ENCODE measurements at places on chromosomes 6 and 20.

GRCh38 chr6:153092082-153093013, 38.7 kb downstream of the RGS17 start:
- DNase-seq, result no peak

- no peak for DNase-seq
Observed at GRCh38 chr6:18323935-18324705, 59.8 kb upstream of the DEK start.

DNA sequence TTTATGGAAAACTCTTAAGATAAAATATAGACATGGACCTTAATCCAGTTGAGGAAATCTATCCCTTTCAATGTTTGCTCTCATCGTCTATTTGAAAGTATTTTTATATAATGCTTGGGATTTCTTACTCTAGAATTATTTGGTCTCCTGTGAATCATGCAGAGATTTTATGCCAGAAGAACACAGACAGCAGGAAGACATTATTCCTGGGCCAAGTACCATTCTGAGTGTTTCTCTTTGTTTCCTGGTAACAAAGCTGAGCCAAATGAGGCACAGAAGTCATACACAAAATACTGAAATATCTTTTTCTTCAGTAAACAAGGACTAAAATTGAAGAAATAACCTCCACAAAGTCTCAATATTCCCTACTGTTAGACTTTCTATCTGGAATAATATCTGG, 538.2 kb upstream of the EYS start:
- no peak for DNase-seq

- DNase-seq, result no peak
Observed at GRCh38 chr20:13259921-13260320, 38.8 kb downstream of the ISM1 start.

- DNase-seq, result no peak
Observed at GRCh38 chr20:57746832-57747404, 37.1 kb upstream of the PMEPA1 start.

GRCh38 chr6:133132466-133132971, 108.6 kb upstream of the EYA4 start:
- DNase-seq, result no peak

DNA sequence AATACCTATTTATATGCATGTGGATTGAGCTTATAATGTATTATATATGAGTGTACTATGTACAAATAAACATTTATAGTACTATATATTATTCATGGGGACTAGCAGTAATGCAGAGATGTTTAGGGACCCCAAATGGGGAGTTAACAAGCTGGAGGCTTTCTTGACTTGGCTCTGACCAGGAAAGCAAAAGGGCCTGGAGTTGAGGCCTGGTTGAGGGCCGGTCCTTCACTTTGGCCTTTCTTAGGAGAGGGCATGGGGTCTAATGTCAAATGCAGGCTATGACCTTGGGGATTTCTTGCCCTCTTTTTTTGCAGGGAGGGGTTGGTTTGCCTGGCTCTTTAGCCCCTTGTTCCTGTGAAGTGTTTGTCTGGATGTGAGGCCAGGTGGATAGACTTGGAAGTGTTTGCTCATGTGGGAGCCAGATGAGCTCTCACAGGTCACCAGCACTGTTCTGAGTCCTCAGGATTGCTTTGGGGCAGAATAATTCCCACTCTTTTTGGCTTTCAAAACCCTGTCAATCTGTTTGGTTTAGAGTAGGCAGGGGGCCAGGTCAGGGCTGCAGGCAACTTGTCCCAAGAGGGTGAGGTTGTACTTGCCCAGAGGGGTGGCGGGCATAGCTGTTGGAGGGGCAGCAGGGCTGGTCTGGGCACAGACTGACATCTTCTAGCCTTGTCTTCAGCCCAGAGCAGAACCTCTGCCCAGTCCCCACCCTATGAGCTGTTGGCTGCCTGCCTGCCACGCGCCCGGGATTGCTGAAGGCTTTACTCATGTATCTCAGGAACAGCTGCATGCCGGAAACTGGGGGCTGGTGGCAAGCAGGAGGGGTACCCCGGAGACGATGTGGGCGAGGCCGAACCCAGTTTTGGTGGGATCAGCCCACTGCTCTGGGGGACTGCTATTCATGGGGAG, 14.6 kb downstream of the TJAP1 start:
- peak; percentile 55 for DNase-seq

DNA sequence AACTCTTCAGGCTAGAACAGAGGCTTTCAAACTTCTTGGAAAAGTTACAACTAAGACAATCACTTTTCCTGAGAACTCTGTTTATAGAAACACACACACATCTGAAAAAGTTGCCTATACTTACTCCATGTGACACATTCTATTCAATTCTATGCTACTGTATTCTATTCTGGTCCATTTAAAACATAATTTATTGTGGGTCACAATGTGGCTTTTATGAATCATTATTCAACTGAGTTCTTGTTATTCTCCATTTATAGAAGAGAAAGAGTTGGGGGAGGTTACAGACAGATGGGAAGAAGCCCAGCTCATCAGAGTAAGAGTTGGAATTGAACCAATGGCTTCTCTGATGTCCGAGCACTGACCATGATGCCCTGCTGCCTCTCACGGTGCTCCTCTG, 21.6 kb upstream of the BCAS1 start:
- DNase-seq, result no peak
